ENCODE measurements at places on chromosomes 3 and 15.
A peak's percentile ranks its signal among the peaks of the same experiment; 100 is the strongest.

GRCh38 chr15:65824031-65824743 is 32.1 kb upstream of the DENND4A start:
- no peak for DNase-seq

DNA sequence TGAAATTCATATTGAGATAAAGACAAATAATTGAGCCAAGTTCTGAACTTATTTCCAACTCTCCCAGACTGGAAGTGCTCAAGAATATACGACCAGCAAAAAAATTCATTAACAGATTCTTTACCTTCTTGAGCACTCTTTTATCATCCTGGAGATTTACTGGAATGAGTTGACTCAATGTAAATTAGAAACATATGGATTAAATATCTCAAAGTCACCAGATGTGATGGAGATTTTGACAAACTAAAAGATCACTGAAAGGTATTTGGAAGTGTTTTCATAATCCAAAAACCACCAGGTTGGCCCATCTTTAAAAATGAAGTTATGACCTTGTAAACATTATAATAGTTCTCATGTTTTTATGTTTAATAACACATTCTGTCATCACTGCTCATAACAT is 433.2 kb upstream of the RASGRP1 start:
- DNase-seq, result no peak

GRCh38 chr3:13053420-13053819 is 19.8 kb downstream of the IQSEC1 start:
- no peak for DNase-seq

DNA sequence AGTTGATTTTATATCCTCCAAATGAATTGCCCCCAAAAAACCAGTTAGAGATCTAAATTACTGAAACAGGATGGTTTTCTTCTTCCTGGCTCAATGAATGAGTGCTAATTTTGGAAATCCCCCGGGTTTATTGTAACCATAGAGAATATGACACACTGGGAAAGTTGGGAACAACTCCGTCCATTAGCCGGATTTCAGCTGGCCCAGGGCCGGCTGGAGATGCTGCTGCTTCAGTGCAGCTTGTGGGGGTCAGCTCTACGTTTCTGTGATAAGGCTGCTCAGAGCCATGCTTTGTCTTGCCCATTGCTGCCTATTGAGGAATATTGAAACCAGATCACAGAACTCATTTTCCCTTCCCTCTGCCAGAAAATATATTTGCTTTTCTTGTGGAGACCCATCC is 20.3 kb downstream of the GYG1 start:
- DNase-seq, result no peak

GRCh38 chr3:120469882-120470301 is 19.1 kb upstream of the FSTL1 start:
- DNase-seq, result no peak

GRCh38 chr15:66993874-66994696 is 71.3 kb upstream of the SMAD3 start:
- no peak for DNase-seq

DNA sequence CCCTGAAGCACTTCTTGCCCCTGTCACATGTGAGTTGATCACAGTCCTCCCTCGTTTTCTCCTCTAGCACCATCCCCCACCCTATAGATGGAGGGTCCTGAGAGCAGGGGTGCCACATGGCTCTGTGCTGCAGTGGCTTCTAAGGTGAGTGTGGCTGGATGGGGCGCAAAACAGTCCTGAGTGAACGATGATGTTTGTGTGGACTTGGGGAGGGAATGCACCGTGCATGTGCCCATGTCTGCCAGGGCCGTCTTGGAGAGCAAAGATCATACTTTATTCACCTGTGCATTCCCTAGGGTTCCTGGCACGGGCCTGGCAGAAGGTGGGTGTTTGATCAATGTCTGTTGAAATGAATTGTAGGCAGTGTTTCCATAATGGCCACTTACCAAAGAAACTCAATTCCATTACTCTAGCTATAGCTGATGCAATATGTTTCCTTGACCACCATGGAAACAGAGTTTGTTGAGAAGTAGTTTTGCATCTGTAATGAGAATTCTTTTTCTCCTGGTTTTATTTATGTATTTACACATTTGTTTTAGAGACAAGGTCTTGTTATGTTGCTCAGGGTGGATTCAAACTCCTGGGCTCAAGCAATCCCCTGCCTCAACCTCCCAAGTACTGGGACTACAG is 58.0 kb downstream of the ABTB1 start:
- DNase-seq, result no peak

GRCh38 chr15:95027981-95028380 is 796.6 kb downstream of the MCTP2 start:
- no peak for DNase-seq

- no peak for DNase-seq
Observed at GRCh38 chr15:48644467-48644826, 1.1 kb downstream of the FBN1 start.

GRCh38 chr15:101444015-101444414 is 45.5 kb downstream of the PCSK6 start:
- DNase-seq, result no peak

GRCh38 chr3:12097971-12098370 is 60.7 kb downstream of the TIMP4 start:
- DNase-seq, result no peak

GRCh38 chr3:100401674-100402041 is 319 bp downstream of the LNP1 start:
- no peak for DNase-seq

- DNase-seq, result no peak
Observed at GRCh38 chr3:15356176-15356575, 23.8 kb upstream of the SH3BP5 start.

- no peak for DNase-seq
Observed at GRCh38 chr15:101054116-101054515, 135.0 kb downstream of the LRRK1 start.

GRCh38 chr3:188168648-188169047 is 14.7 kb downstream of the LPP start:
- no peak for DNase-seq

DNA sequence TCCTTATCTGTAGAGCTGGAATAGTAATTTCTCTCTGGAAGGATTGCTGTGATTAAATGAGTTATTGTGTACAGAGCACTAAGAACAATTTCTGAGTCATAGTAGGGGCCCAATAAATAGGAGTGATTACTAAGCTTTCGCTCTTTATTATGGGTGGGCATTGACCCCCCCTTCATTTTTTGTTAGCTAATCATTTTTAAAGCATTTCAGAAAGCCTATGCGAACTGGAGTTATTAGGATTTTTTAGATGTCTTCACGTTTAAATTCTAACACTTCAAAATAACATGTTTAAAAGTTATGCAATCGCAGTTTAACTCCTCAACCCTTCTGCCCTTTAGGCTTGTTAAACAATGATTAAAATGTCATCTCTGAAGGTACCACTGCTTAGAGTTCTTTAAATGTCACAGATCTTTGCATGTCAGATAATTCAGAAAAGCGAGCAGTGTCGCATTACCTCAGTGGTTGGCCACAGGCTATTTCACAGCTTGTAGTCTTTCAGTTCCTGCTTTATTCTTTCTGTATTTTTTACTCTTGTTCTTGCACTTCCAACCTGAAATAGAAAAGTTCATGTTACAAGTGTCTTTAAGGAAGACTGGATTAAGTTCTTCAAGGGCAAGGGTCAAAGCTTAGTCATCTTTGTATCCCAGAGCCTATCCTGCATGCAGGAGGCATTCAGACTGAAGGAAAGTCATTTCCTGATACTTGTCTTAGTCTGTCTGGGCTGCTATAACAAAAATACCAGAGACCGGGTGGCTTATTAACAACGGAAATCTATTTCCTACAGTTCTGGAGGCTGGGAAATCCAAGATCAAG is 102.9 kb downstream of the FNDC3B start:
- DNase-seq, result no peak

DNA sequence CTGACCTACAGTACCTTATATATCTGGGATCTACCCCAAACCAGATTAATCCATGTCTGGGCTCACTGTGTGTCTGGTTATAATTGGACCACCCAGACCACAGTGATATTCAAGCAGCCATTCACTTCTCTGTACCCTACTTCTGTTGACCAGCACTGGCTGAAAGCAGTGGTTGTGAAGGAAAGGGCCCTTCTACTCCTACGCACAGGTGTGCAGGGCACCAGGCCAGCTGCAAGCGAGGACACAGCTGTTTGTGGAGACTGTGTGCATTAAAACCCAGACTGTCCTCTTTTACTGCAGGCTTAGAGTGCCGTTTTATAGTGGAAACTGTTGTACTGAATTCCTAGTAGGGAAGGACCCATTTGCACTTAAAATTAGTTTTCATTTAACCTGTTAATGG is 29.5 kb downstream of the CTDSPL start:
- no peak for DNase-seq

DNA sequence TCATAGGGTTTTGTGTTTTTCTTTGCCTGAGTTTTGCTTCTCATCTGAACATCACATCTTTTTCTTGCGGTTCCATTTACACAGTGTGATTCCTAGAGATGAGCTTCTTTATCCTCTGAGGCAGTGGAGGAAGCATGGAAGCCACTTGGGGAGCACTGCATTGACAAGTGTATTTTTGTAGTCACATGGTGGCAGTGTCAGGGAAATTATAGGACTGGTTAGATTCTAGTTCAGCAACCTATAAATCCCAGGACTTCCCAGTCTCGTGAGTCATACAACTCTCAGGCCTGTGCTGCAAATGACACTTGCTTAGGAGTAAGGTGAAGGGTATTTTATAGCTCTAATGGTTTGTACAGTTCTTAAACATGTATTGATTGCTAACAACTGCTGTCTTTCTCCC is 58.4 kb downstream of the RBM6 start:
- peak; percentile 32 for DNase-seq

GRCh38 chr15:29952225-29952624 is 130.0 kb upstream of the TJP1 start:
- no peak for DNase-seq

DNA sequence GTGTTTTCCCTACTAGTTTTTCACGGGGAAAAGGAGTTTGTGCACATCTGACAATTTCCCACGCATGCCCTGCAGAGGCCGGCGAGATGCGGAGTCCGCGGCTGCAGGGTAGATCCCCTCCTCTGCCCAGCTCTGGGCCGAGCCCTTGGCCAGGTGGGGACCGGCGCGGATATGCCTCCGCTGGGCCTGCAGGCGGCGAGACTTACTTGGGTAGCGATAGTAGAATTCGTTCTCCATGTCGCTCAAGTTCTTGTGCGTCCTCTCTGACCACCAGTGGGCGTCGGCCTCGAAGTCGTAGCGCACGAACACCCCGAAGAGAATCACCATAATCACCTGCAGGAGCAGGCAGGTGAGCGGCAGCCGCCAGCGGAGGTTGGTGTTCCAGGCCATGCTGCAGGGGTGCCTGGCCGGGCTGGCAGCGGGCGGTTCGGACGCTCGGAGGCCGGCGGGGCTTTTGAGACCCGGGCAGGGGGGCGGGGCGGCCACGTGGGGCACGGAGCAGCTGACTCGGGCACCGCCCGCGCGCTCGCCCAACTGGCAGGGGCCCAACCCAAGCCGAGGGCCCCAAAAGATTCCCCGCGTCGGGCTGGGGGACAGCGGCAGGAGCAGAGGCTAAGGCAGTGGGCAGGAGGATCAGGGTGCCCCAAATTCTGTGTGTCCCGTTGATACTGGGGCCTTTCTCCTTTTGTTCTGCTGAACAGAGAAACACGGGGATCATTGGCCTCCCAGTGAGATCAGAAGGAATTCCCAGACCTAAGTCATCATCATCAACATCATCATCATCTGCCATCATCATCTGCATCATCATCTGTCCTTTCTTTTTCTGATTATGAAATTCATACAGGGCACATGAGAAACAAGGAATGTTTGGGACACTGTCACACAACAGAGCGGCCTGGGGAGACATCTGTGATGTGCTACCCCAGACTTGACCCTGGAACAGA is at the start of gene RHCG:
Gene RHCG, minus strand, starts transcription at position 429 of the 944 bp plus-strand sequence. Its CDS starts 39 bp downstream, at position 390.
- DNase-seq, result peak; percentile 11

DNA sequence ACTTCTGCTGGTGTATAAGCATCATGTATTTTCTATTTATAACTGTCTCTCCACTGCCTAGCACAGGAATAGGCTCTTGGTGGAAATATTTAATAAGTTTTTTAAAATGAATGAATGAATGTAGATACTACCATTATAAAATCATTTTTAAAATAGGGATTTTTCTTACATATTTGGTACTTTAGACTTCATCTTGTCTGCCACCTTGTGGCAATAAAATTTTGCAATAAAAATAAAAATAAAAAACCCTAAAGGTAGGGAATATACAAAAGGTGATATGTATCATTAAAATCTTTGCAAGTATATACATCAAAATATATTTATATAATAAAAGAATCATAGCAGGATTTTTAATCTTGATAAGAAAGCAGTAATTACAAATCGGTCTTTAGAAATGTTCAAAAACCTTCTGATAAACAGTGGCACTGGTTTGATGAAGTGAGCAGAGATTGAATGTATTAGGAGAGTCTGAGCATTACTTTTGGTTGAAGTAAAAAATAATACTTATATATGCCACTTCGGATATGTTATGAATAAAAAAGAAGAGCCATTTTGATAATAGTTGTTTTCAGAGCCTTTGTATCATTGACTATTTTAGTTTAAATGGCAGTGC is 95.2 kb downstream of the SPATA16 start:
- no peak for DNase-seq

GRCh38 chr3:5304789-5305683 is 117.5 kb downstream of the EDEM1 start:
- peak; percentile 17 for DNase-seq

DNA sequence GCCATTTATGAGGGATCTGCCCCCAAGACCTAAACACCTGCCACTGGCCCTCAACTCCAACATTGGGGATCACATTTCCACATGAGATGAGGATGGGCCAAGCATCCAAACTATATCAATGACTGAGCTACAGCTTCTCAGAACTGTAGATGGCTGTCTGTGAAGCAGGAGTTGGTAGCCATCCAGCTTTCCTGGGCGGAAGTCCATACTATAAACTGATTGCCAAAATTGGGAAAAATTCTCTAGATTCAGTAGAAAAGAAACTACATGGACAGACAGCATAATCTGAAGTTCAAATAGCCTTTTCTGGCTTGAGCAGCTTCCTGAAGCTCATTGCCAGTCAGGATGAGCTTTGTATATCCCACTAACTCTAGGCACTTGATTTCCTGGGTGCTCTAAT is 214.7 kb upstream of the ZBTB20 start:
- no peak for DNase-seq

DNA sequence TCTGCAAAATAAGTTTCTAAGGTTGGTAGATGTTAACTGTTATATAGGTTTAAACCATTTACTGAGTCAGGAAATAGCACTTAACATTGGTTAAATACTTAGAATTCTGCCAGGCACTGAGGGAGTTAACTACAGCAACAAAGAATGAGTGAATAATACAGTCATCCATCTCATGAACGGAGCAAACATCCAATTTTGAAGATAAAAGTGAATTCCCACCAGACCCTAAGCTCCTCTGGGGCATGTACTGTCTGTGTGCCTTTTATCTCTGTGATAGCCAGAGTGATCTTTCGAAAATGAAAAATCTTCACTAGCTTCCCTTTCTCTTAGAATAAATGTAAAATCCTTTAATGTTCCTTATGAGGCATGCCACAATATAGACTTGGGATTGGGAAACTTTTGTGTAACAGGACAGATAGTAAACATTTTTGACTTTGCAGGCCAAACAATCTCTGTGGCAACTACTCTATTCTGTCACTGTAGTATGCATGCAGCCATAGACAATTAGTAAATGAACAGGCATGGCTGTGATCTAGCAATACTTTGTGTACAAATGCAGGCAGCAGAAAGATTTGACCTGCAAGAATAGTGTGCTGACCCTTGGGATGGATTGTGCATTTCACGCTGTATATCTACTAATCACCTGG is 294.5 kb upstream of the LMCD1 start:
- no peak for DNase-seq

Data from retinal pigment epithelial cell (primary cell).